BJ (cell line): ENCODE measurements at places on chromosomes 16 and 17. TPM values are rescaled to one million over a fixed set of nuclear protein-coding genes. Genes with fewer than 3 reads are reported as not detected.

GRCh38 chr16:86128246-86128645 lies 229.3 kb downstream of the IRF8 start:
- DNase-seq: no peak

The RHBDF1 gene
- polyA plus RNA-seq: 47.9 and 94.2 TPM in 2 replicates

GRCh38 chr17:82577300-82577699 lies 57.8 kb downstream of the FOXK2 start:
- DNase-seq: no peak

DNA sequence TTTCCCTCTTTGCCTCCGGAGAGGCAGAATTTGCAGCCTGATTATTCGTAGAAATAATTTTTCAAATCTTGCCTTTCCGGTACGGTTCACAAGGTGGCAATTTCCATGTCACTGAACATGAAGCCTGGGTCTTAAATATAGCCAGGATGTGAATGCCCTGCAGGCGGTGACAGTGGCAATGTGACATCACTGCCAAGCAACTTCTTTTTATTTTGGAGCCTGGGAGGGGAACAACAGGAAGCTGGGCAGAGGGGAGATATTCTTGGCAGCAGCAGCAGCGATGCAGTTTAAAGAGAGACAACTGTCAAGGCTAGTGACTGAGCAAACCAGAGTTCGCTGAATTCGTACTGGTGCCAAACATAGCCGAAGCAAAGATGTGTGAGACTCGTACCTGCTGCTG lies 171.1 kb downstream of the SNX29 start:
- no peak for DNase-seq

DNA sequence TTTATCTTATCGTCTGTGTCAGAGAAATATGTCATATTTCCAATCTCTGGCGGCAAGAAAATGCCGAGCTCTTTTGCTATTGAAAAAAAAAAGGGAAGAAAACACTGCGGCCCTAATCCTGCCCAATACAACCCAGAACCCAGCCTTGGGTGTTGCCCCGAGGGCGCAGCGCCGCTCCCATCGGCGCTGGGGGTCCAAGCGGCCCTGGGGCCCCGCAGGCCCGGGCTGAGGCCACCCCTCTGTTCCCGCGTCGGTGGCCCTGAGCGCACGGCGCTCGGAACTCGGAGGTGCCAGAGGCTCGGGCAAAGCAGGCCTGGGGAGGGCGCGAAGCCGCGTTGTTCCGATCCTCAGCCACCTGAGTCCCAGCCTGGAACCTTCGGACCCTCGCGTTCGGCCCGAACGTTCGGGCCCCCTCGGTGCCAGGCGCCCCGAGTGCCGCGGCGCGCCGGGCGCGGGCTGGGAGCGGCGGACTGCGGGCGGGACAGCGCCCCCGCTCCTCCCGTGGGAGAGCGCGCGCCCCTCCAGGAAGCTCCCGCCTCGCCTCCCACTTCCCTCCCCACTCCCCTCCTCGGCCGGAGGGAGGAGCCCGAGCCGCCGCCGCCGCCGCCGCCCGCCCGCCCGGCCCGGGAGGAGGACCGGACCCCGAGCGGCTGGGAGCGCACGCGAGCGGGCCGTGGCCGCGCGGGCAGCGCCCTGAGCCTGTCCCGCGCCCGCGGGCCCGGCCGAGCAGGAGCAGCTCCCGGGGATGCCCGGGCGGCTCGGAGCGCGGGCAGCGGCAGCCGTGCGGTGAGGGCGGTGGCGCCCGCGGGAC lies at the start of gene CPNE2:
Gene CPNE2, plus strand, starts transcription at position 609 of the 811 bp plus-strand sequence. CDS start 18,160 bp downstream, outside the sequence.
- DNase-seq: no peak

GRCh38 chr17:58264407-58265103 lies 16.2 kb downstream of the MPO start:
- DNase-seq: no peak

GRCh38 chr17:46968224-46968834 lies 10.7 kb downstream of the RPRML start:
- no peak for DNase-seq

The DLX4 gene
- 0.18 and 0.29 TPM in 2 replicates for polyA plus RNA-seq

The UNC45B gene
- polyA plus RNA-seq: not detected in 2 replicates

DNA sequence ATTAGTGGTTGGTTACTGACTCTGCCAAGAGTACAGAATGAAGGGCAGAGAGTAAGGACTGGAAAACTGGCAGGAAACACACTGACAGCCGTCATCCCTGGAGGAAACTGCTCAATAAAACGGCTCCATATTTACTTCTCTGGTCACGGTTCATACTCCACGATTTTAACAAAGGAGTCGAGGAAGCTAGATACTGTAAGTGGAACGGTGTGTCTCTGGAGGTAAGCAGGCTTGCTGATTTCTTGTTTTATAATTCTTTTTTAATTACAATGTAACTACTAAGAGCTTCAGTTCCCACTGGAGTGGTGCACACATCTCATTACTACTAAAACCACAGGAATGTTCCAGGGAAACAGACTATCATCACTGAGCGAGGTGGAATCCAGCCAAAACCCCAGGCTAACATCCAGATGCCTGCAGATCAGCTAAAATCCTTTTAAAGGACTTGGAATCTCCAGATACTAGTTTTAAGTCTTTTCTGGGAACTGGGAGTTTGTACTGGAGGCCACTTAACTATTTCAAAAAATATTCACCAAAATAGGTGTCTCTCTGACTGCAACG lies 17.8 kb downstream of the SERPINF1 start:
- peak; percentile 93 for DNase-seq

The PPP1R27 gene
- 0.10 TPM in 1 of 2 replicates, not detected in the other for polyA plus RNA-seq

GRCh38 chr17:71974051-71974450 lies 146.8 kb upstream of the SOX9 start:
- DNase-seq: no peak

The CDH3 gene
- 0.39 and 1.1 TPM in 2 replicates for polyA plus RNA-seq

DNA sequence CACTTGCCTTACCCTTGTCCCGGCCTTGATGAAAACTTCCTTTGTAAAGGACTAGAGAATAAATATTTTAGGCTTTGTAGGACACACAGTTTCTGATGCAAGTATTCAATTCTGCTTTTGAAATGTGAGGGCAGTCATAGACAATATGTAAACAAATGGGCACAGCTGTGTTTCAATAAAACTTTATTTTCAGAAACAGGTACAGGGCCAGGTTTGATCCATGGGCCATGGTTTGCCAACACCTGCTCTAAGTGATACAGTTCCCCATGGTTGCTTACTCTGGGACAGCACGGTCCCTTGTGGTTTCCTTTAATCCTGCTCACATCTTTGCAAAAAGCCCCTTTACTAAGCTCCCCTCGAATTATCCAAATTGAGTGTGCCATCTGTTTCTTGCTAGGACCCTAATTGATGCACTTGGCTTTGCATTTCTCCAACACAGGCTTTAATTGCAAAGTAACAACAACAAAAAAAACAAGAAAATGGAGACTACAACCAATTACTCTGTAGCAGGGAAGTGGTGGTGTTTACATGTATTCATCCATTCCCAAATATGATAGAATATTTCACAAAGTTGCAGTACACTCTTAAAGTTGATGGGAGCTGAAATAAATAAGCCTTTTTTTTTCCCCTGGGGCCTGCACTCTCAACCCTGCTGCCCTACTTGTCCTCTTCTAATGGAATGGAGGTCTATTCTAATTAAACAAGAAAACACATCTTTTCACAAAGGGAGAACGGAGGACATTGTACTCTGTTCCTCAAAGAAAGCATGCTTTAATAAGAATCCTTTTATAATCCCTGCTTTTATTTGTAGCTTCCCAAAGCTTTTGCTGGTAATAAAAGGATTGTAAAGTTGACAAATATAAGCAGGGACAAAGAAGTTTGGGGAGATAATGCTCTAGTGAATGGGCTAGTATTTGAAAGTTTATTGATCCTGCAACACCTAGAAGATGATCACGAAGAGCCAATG lies 37.7 kb upstream of the TOX3 start:
- DNase-seq: no peak
